ENCODE measurements at places on chromosomes 11 and 22.

GRCh38 chr11:75422248-75423231 is 10.5 kb downstream of the KLHL35 start:
- H3K36me3 ChIP-seq: no peaks in the 10 kb centered on the region
- DNase-seq: no peak
- no peaks in the 10 kb centered on the region for H3K4me1 ChIP-seq
- no peak overlapping the region for H3K27ac ChIP-seq
- peaks cover 2% of the 10 kb centered on the region for H3K27me3 ChIP-seq

GRCh38 chr11:35525501-35526175 is at the start of gene PAMR1:
TSS of gene PAMR1 (minus strand) at chr11:35525616. CDS start at chr11:35525585, 31 bp downstream.
- DNase-seq: no peak
- no peaks in the 10 kb centered on the region for H3K36me3 ChIP-seq
- H3K27me3 ChIP-seq: peaks cover 6% of the 10 kb centered on the region
- H3K4me1 ChIP-seq: no peaks in the 10 kb centered on the region
- H3K27ac ChIP-seq: no peak within 1 kb of the TSS

GRCh38 chr11:66718320-66718971 is 10.6 kb downstream of the SPTBN2 start:
- DNase-seq: no peak
- no peaks in the 10 kb centered on the region for H3K27me3 ChIP-seq

DNA sequence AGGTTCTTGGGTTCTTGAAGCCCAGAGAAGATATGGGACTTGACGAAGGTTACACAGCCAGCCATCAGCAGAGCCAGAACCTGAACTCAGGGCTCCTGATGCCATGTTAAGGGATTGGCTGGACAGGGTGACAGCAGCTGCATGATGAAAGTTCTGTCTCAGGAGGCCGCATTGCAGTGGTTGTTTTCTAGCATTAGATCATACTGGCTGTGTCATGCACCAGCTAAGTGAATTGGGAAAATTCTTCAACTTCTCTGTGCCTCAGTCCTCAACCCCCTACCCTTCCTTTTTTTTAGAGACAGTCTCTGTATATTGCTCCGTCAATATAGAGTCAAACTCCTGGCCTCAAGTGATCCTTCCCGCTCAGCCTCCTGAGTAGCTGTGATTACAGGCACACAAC is 5.4 kb upstream of the LTBP3 start:
- no peak for DNase-seq
- H3K4me1 ChIP-seq: peaks cover 63% of the 10 kb centered on the region
- no peaks in the 10 kb centered on the region for H3K27me3 ChIP-seq
- peaks cover 3% of the 10 kb centered on the region for H3K36me3 ChIP-seq

- DNase-seq: no peak
- no peaks in the 10 kb centered on the region for H3K4me1 ChIP-seq
- H3K27me3 ChIP-seq: no peaks in the 10 kb centered on the region
- no peaks in the 10 kb centered on the region for H3K36me3 ChIP-seq
- H3K4me3 ChIP-seq: no peak overlapping the region
These were observed 83.4 kb downstream of the DHCR7 start for GRCh38 chr11:71364806-71365205.

GRCh38 chr11:35144136-35144741 is 5.3 kb downstream of the CD44 start:
- H3K27me3 ChIP-seq: no peaks in the 10 kb centered on the region
- DNase-seq: peak; percentile 46
- H3K4me3 ChIP-seq: peak overlapping the region; percentile 12
- H3K36me3 ChIP-seq: peaks cover 8% of the 10 kb centered on the region
- peaks cover 80% of the 10 kb centered on the region for H3K4me1 ChIP-seq
- H3K27ac ChIP-seq: peak overlapping the region; percentile 80
